Psoas muscle (tissue), 8 donors: ENCODE measurements at places on chromosomes 12 and 14. TPM values are rescaled to one million over a fixed set of nuclear protein-coding genes. Genes with fewer than 3 reads are reported as not detected.

DNA sequence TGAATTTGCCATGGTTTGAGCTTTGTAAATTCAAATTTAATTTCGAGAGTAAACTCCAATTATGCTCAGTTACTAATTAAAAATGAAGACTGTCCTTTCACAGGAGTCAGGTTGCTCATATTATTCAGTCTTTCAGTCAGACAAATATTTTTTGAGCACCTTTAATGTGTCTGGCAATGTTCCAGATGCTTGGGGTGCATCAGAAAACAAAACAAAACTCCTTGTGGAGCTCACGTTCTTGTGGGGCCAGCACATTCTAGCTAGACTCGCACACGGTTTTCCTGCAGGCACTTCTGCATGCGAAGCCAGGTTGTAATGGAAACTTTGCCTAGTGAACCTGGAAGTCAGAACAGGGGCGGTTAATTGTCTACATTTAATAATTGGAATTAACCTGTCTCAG is 64.0 kb upstream of the ATF1 start:
- DNase-seq: no peak

DNA sequence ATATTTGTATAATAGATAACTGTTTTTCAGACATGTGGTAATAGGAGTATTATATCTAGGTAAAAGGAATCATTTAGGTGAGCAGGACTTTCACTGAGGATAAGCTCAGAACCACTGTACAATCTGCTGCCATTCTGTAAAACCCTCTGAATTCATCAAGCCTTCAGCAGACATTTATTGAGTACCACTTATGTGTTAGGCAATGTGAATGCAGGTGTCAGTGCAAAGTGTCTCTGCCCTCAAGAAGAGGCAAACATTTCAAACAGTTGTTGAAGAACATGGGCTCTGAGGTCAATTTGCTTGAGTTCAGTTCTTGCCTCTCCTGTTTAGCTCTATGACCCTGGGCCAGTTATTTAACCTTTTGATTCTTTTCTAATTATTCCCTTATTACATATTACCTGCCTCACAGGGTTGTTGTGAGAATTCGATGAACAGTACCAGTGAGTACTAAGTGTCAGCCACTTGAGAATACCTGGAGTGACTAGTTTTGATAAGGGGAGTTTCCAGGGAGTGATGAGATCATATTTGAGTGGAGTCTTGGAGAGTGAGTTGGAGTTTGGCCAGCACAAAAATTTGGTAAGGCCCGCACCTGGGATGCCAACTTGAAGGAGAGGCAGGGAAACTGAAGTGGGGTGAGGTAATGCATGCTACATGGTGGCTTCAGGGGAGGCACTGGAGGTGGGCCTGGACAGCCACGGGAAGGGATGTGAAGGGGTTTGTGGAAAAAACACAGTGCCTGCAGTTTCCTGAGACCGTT is 33.7 kb downstream of the RASSF8 start:
- DNase-seq: no peak

GRCh38 chr14:79136071-79137044 is 966.2 kb downstream of the NRXN3 start:
- DNase-seq: no peak

GRCh38 chr14:90756755-90757345 is 59.4 kb downstream of the TTC7B start:
- DNase-seq: peak; percentile 65

DNA sequence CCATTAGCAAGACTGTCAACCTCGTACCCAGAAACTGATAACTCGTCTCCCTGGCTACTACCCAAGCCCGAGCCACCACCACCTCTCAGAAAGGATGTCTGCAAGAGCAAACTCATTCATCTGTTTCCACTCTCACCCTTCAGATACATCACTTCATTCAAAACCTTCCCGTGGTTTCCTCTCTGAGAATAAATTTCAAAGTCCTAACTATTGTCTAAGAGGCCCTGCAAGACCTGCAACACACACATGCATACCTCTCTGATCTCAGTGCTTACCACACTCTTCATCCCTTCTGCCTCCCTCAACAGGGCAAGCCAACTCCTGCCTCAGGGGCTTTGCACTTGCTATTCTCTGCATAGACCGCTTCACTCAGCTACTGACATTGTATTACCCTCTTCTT is 40.6 kb downstream of the PPP1R13B start:
- DNase-seq: no peak

GRCh38 chr12:89067421-89068187 is 284.7 kb downstream of the DUSP6 start:
- no peak for DNase-seq

DNA sequence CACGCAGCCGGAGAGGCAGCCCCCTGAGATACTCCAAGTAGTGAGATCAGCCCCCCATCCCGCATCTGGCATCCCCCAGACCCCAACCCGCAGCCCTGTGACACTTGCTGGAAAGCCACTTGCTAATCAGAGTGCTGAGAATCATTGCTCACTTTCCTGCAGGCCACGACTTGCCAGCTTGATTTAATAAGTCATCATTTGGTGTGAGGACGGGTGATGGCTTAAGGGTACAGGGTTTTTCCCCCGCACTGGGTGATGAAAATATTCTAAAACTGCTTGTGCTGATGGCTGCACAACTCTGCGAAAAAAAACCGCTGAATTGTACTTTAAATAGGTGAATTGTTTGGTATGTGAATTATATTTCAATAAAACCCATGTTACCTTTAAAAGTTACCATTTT is 171.2 kb downstream of the FOXN3 start:
- no peak for DNase-seq

DNA sequence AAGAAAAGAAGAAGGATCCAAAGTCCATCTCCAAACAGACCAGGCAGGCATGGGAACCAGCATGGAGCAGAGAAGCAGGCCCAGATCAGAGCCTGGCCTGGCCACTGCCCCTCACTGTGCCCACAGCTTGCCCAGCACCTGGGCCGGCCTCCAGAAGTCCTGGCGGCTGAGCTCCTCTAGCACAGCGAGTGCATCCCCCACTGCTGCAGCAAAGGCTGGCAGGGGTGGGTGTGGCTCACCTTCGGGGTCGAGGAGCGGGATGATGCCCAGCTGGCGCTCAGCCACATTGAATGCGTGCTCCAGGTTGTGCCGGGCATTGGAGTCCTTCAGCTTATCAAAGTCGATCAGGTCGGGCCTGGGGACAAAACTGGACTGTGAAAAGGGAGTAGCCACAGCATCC is 78.7 kb downstream of the SPTB start:
- no peak for DNase-seq

- DNase-seq: no peak
Observed at GRCh38 chr12:48374164-48374563, 23.4 kb upstream of the ZNF641 start.

DNA sequence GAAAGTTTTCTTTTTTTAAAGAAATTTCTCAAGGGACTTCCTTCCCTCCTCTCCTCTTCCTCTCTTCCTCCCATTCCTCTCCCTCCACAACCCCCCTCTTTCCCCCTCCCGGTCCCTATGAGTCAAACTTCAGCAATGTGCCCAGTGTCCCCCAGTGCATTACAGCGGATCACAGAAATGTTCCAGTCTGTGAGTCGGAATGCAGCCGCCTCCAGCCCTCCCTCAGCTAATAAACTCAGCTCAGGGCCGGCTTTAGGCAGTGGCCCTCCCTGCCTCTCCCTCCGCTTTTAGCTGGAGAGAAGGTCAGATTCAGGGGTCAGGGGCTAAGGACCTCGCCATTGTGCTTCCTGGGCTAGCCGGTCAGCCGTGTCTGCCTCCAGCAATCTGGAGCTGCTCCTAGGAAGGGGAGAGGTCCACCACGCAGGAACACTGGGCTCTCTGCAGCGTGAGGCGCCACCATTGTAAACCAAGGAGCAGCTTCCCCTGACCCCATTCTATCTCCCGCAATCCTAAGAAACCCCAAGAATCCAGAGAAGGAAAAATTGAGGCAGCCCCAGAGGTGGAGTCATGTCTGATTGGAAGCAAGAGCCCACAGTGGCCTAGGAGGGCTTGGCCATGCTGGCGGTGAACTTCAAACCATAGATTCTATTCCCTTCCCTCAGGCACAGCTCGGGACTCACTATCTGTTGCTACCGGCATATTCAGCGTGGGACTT is 1.1 kb upstream of the HDAC7 start:
- peak; percentile 87 for DNase-seq

DNA sequence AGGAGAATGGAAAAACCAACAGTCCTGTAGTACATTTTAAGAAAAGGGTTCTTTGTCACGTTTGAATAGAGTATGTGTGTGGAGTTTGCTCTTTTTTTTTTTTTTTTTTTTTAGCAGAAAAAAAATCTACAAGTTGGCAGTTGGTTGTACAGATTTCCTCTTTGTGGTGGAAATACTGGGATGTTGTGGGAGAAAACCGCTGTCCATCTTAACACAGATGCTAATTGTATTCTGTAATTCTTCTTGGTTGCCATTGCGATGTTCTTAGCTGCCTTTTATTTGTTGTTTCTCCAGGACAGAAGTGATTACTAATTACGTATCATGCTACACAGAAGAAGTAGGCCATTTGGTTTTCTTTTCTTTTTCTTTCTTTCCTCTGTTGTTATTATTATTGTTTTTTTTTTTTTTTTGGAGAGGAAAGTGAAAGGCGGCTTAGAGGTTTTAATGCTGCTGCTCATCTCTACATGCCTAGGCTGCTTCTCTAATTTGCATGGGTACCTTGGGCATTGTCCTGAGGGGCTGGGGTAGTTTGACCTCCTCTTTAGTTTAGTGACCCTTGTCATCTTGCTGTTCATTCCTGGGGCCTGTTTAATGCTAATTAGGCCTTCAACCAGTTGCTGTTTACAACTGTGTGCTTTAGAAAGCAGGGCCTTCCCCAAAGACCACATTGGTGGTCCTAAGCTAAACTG is 94.7 kb downstream of the TMTC2 start:
- DNase-seq: no peak

GRCh38 chr12:31599053-31599452 is 8.1 kb upstream of the DENND5B start:
- DNase-seq: no peak

DNA sequence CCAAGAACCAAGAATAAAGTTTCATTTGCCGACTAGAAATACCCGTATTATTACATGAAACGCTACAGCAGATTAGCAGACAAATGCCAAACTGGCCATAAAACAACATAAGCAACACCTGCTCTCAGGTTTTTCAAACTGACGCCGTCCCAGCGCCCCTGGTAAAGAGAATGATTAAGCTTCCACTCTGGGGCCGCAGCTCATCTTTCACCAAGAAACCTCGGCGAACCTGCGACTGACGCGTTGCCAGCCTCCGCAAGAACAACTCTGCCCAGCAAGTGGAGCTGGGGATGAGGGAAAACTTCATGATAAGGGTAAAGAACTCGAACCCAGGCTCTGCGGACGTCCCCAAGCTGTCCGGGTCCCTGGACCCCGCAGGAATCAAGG is 530 bp downstream of the ARL1 start:
- no peak for DNase-seq

DNA sequence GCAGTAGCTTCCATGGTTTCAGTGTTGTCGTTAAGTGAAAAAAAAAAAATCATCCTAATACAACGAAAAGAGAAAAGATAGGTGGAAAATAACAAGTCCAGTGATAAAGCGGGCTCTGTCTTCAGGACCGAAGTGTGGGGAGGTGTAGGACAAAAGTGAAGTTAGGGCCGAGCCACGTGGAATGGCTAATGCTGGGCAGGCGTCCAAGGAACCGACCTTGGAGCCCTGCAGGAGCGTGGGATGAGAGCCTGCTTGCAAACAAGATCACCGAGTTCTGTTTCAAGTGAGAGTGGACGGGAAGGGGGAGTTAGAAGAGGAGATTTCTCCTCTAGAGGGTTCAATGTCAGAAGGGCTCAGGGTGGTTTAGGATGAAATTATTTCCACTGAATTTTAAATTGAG is 22.2 kb downstream of the A2ML1 start:
- DNase-seq: no peak

GRCh38 chr12:95918194-95918993 is 24.0 kb downstream of the CCDC38 start:
- no peak for DNase-seq

DNA sequence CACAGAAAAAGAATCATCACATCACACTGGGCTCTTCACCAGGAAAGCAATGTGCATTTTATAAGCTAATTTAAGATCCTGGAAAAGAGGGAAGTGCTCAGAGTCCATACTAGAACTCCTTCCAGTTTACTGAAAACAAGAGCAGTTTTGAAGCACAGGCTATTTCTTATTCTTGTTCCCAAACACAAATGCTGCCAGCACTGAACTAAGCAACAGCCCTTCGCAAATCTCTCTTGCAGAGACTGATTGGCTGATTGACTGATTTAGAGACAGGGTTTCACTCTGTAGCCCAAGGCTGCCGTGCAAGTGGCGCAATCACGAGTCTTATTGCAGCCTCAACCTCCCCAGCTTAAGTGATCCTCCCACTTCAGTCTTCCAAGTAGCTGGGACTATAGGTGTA is 44.8 kb downstream of the BCL2L14 start:
- DNase-seq: no peak

DNA sequence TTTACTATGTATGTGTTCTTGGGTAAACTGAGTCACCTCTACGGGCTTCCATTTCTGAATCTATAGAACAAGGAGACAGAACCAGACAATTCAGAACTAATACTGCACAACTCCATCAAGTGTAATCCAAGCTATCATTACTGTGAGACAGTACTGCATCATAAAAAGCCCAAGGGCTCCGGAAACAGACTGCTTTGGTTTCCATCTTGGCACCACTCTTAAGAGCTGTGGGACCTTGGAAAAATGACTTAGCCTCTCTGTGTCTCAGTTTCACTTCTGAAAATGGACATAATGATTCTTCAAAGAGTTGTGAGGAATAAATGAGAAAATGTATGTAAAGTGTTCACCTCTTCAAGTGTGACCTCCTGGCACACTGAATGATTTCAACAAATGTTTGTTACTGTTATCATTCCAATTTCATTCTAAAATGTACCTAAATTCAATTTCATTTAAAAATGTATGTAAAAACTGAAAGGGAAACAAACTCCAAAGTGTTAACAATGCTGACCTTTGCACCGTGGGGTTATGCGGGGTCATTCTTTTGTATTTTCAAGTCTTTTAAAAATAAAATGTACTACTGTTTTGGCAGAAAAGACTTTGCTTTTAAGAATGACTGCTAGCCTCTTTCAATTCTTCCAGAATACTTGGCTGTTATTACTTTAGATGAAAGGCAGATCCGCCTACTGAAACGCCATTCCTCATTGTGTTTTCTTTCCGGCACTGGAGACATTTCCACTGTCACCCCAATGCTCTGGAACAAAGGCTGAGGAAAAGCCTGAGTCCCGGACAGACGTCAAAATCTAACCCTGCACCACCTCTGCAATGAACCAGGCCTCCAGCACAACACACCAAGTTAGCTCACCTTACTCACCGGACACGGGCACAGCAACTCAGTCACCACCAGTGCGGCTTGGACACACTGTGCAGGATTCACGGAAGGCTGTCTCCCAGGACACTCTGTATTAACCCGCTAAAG is 62.8 kb downstream of the TMCC3 start:
- DNase-seq: no peak

DNA sequence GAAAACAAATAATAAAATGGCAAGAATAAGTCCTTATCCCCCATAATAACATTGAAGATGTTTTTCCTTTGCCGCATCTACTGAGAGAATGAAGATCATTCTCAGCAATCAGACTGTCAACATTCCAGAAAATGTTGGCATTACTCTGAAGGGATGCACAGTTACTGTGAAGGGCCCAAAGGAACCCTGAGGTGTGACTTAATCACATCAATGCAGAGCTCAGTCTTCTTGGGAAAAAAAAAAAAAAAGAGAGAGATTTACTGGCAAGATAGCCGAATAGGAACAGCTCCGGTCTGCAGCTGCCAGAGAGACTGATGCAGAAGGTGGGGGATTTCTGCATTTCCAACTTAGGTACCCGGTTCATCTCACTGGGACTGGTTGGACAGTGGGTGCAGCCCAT is 41.3 kb upstream of the OR6J1 start:
- no peak for DNase-seq

PIANP gene
- total RNA-seq: not detected

RPGRIP1 gene
- total RNA-seq: not detected

RASSF9 gene
- 1.9 TPM for total RNA-seq

KCNA5 gene
- total RNA-seq: 1.2 TPM

KRT83 gene
- not detected for total RNA-seq

TAS2R42 gene
- total RNA-seq: not detected

PTGDR gene
- 0.39 TPM for total RNA-seq

ARG2 gene
- 19.3 TPM for total RNA-seq
